ENCODE measurements at places on chromosomes 5 and 9. TPM values are rescaled to one million over a fixed set of nuclear protein-coding genes. Genes with fewer than 3 reads are reported as not detected.

- DNase-seq = no peak
- no peaks in the 10 kb centered on the region for H3K4me1 ChIP-seq
- H3K36me3 ChIP-seq = no peaks in the 10 kb centered on the region
- H3K27ac ChIP-seq = no peak overlapping the region
Observed at GRCh38 chr5:74232276-74232675, 408.3 kb downstream of the ENC1 start.

Gene HACD4
- 0.13 TPM for total RNA-seq

Gene SLC46A2
- not detected for total RNA-seq

- H3K27me3 ChIP-seq = no peaks in the 10 kb centered on the region
- H3K27ac ChIP-seq = no peak overlapping the region
- H3K36me3 ChIP-seq = no peaks in the 10 kb centered on the region
- peaks cover 25% of the 10 kb centered on the region for H3K4me1 ChIP-seq
- H3K4me3 ChIP-seq = no peak overlapping the region
Observed at GRCh38 chr5:151083081-151083676, 2.3 kb upstream of the TNIP1 start.

DNA sequence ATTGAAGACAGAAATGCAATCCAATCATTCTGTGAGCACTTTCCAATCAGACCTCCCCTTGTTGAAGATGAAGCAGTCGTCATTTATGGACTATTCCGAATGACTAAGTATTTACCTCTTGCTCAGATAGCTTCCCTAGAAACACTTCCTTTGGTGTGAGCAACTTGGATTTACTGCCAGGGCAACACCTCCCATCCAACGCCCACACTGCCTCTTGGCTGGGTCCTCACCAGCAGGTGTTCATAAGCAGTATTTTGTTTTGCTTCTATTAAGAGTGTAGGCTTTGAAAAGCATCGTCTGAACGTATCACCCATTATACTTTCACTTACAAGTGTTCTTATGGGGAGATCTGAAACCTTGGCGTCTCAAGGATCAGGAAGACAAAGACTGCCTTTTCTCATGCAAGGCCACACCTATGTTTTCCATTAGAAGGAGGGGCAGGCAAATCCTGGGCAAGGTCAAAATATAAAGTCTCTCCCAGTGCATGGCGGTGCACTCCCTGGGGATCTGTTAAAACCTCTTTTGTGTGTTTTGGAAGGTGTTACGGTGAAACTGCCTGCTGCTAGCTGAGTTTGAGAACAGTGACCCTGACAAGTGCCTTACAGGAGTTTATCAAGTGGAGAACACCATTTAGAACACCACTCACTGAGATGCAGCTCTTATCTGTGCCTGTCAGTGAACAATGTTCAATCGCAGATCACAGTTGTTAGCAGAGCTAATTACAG is 10.6 kb upstream of the MARCHF3 start:
- H3K36me3 ChIP-seq = no peaks in the 10 kb centered on the region
- H3K4me3 ChIP-seq = no peak overlapping the region
- no peak overlapping the region for H3K27ac ChIP-seq
- no peaks in the 10 kb centered on the region for H3K27me3 ChIP-seq
- DNase-seq = no peak
- H3K4me1 ChIP-seq = no peaks in the 10 kb centered on the region

Gene ELOVL7
- 2.9 TPM for total RNA-seq

DNA sequence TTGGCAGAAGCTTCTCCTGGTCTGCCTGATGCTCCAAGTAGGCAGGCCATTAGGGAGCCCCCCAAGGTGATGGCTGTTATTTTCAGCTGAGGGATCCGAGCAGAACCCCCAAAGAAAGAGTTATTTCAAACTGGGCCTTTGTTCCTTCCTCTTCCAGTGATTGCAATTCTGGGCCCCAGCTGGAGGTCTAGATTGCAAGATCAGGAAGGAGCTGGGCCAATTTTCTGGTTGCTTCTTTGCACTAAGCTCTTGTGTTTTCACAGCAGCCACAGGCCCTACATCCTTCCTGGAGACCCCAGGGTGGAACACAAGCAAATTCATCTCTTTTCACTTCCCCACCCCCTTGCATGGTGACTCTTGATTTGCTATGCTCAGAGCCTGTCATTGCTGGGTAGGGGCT is 215.0 kb downstream of the SEMA6A start:
- DNase-seq = no peak
- H3K27me3 ChIP-seq = no peaks in the 10 kb centered on the region
- no peaks in the 10 kb centered on the region for H3K4me1 ChIP-seq
- H3K36me3 ChIP-seq = no peaks in the 10 kb centered on the region
- no peak overlapping the region for H3K4me3 ChIP-seq

- no peak overlapping the region for H3K27ac ChIP-seq
- H3K27me3 ChIP-seq = no peaks in the 10 kb centered on the region
- no peak overlapping the region for H3K4me3 ChIP-seq
- no peaks in the 10 kb centered on the region for H3K36me3 ChIP-seq
- peak; percentile 17 for DNase-seq
Observed at GRCh38 chr9:13088720-13089427, 190.6 kb downstream of the MPDZ start.

DNA sequence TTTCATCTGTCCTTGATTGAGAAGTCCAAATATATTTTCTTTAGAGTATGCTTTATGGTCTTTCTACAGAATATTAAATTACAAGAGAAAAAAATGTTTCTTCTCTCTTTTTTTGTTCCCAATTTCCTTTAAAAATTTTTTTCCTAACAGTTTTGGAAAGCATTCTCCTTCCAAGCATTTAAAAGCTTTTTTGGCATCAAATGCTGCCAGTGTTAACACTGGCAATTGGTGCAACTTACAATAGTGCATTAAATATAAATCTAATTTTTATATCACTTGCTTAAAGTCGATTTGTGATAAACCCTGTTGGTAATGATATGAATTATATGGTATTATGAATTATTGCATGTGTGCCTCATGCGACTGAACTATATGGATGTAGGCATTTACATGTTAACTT is 165.9 kb upstream of the ELL2 start:
- no peaks in the 10 kb centered on the region for H3K27me3 ChIP-seq
- peaks cover 3% of the 10 kb centered on the region for H3K4me1 ChIP-seq
- DNase-seq = no peak

Gene SPINK13
- not detected for total RNA-seq

GRCh38 chr9:126942399-126942798 is 27.8 kb downstream of the RALGPS1 start:
- no peaks in the 10 kb centered on the region for H3K36me3 ChIP-seq
- DNase-seq = no peak
- H3K4me3 ChIP-seq = no peak overlapping the region
- H3K27me3 ChIP-seq = no peaks in the 10 kb centered on the region
- H3K4me1 ChIP-seq = no peaks in the 10 kb centered on the region
- H3K27ac ChIP-seq = no peak overlapping the region

GRCh38 chr5:151298063-151298855 is 5.3 kb downstream of the SLC36A3 start:
- H3K27me3 ChIP-seq = peaks cover 10% of the 10 kb centered on the region
- DNase-seq = peak; percentile 41
- H3K36me3 ChIP-seq = no peaks in the 10 kb centered on the region
- H3K4me3 ChIP-seq = no peak overlapping the region
- no peak overlapping the region for H3K27ac ChIP-seq
- H3K4me1 ChIP-seq = peaks cover 2% of the 10 kb centered on the region

Gene CTXN3
- total RNA-seq = not detected

GRCh38 chr9:2337627-2338026 is 284.0 kb upstream of the VLDLR start:
- H3K27me3 ChIP-seq = no peaks in the 10 kb centered on the region
- DNase-seq = no peak
- no peaks in the 10 kb centered on the region for H3K4me1 ChIP-seq
- H3K27ac ChIP-seq = no peak overlapping the region
- no peaks in the 10 kb centered on the region for H3K36me3 ChIP-seq
- no peak overlapping the region for H3K4me3 ChIP-seq

DNA sequence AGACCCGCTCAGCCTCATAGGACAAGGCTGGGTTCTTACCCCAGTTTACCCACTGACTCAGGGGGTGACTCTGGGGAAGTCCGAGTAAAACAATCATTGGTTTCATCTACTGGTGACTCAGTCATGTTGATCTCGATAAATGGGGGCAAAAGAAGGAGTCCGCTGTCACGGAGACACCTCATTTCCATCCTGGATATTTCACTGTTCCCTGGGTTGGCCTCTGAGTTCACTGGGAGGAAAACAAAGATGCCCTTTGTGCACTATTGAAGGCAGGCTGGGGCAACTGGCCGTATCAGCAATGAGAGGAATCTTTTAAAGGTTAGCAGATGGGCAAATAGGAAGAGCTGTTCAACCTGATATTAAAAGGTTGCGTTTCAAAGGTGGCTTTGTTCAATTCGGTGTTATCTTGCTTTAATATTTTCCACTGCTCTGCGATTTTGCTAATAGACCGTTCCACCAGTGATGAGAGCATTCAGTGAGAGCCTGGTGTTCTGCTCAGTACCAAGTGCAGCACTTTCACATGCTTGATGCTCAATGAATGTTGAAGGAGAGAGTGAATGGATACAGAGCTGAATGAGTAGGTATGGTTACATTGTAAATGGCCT is 110.2 kb upstream of the EGFLAM start:
- peaks cover 4% of the 10 kb centered on the region for H3K27me3 ChIP-seq
- H3K4me3 ChIP-seq = no peak overlapping the region
- DNase-seq = no peak
- no peaks in the 10 kb centered on the region for H3K36me3 ChIP-seq
- H3K4me1 ChIP-seq = no peaks in the 10 kb centered on the region
- no peak overlapping the region for H3K27ac ChIP-seq

- H3K27ac ChIP-seq = peak overlapping the region; percentile 93
- no peak for DNase-seq
- H3K4me3 ChIP-seq = no peak overlapping the region
- peaks cover 94% of the 10 kb centered on the region for H3K4me1 ChIP-seq
- H3K27me3 ChIP-seq = no peaks in the 10 kb centered on the region
Observed at GRCh38 chr5:124668353-124669299, 77.8 kb downstream of the ZNF608 start.

DNA sequence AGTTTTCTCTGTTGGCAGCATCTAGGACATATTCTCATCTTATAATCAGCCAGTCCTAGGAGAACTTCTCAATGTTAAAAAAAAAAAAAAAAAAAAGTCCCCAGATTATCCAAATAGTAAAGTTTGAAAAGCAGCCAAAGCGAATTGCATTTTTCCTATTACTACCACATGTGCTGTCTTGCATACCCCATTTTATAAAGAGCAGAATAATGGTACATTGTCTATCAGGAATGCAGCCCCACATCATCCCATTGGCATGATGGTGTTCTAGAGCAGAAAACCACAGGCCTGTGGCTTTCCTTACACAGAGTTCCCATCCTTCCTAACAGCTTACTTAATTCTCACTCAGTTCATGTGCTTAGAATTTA is 381.6 kb downstream of the TMEM38B start:
- H3K36me3 ChIP-seq = no peaks in the 10 kb centered on the region
- no peaks in the 10 kb centered on the region for H3K4me1 ChIP-seq
- no peak for DNase-seq
- H3K27me3 ChIP-seq = no peaks in the 10 kb centered on the region
